ENCODE measurements at places on chromosomes 1 and 21.
A peak's percentile ranks its signal among the peaks of the same experiment; 100 is the strongest.

GRCh38 chr21:15400905-15401304, 328.9 kb upstream of the USP25 start:
- DNase-seq, result no peak

DNA sequence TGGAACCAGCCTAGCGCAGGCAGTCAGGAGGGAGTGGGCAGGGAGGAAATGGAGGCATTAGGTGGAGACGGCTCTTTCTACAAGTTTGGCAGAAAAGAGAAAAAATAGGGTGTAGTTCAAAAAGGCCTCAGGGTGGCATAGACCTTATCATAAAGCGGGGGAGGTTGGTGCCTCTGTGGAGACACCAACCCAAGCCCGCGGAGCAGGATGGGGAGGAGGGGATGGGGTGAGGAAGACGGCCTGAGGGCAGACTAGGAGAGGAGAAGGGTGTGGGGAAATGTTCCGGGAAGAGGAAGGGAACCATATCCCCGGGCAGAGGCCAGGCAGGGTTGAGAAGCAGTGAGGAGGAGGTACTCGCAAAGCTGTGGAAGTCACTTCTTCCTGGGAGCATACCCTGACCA, 17.4 kb upstream of the SHE start:
- DNase-seq, result no peak

- no peak for DNase-seq
Observed at GRCh38 chr21:43340491-43341377, 86.2 kb downstream of the SIK1 start.

DNA sequence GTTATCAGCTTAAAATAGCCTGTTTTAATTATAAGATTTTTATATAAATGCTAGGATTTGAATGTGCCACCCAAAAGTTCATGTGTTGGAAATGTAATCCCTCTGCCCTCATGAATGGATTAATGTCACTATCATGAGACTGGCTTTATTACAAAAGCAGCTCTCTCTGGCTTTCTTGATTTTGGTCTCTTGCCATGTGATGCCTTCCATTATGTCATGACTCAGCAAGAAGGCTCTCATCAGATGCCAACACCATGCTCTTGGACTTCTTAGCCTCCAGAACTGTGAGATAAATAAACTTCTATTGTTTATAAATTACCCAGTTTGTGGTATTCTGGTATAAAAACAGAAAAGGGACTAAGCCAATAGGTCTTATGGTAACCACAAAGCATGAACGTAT, 6.9 kb upstream of the PRSS38 start:
- no peak for DNase-seq

DNA sequence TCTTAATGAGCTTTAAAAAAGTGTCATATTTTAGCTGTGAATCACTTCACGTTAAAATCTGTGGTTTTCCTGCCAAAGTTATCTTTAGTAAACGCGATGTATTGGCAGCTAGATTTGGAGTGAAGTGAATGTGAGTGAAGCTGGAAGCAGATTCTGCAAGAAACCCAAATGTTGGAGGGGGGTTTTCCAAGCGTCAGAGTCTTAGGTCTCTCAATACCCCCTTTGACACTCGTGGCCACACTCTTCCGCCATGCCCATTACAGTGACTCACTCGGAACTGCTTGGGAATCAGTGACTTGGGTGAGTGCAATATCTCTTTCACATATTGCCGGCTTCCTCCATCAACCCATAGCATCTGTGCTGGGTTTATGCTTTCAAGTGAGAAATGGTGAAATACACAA, 17.5 kb downstream of the B3GALT5 start:
- no peak for DNase-seq

DNA sequence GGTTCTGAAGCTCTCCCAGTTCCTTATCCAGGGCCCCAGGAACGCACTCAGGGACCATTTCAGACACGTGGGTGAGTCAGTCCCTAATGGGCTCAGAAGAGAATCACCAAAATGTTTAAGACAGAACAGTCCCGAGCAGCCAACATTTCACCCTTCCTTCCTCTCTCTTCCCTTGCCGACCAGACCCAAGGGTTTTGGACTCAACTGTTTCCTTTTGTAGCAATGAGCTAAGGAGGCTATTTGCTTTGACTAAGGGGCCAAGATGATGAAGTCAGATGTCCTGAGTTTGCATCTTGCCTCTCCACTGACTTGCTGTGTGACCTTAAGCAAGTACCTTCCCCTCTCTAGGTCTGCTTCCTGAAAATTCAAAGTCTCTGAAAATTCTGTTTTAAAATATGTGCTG, 472.3 kb upstream of the VAMP3 start:
- no peak for DNase-seq

DNA sequence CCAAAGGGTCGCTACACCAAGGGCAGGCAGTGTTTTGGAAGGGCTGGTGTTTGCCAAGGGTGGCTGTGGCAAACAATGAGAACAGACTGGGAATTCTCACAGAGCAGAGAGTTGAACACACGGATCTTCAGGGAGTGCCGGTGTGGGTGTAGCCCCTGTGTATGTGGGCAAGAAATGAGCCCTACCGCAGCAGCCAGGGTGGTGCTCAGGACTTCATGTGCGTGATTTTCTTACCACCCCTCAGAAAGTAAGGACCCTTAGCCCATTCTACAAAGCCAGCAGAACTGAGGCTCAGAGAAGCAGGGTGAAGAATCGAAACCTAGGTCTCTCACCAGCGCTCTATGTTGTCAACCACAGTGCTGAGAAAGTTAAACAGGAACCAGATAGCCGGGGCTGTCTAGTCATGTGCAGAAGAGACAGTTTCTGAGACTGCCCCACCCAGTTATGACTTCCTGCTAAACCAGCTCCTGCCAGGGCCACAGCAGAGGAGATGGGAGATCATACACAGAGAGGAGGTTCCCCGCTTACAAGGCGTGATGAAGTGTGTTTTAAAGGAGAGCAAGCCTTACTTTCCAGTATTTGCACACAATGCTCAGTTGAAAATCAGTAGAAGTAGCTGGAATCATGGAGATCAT, 21.9 kb upstream of the MORC3 start:
- DNase-seq, result no peak

- no peak for DNase-seq
Observed at GRCh38 chr1:65938506-65938905, 145.8 kb downstream of the PDE4B start.

DNA sequence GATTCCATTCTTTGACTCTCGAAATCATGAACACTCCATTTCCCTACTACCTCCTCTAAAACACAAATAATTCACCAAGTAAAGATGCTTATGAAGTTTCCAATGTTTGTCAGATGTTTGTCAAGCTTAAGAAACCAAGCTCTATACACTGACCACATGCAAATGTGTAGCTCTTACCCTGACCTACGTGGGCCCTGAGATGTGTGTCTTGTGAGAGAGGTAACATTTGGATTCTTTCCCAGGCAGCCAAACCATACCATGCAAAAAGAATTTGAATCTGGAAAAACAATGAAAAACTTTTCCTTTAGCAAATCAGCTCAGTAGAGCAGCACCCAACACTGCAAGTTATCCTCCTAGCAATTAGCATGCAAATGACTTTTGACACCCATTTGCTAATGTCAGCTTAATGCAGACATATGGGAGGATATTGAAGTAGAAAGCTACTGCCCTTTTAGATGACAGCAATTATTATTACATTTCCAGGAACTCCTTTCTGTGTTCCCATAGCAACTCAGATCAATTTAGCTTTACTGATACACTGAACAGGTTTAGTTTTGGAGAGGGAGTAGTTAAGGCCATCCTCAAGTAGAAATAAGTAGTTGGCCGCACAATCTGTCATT, 83.2 kb upstream of the RGS4 start:
- no peak for DNase-seq

- DNase-seq, result no peak
Observed at GRCh38 chr1:201543871-201544642, 5.1 kb downstream of the NAV1 start.

DNA sequence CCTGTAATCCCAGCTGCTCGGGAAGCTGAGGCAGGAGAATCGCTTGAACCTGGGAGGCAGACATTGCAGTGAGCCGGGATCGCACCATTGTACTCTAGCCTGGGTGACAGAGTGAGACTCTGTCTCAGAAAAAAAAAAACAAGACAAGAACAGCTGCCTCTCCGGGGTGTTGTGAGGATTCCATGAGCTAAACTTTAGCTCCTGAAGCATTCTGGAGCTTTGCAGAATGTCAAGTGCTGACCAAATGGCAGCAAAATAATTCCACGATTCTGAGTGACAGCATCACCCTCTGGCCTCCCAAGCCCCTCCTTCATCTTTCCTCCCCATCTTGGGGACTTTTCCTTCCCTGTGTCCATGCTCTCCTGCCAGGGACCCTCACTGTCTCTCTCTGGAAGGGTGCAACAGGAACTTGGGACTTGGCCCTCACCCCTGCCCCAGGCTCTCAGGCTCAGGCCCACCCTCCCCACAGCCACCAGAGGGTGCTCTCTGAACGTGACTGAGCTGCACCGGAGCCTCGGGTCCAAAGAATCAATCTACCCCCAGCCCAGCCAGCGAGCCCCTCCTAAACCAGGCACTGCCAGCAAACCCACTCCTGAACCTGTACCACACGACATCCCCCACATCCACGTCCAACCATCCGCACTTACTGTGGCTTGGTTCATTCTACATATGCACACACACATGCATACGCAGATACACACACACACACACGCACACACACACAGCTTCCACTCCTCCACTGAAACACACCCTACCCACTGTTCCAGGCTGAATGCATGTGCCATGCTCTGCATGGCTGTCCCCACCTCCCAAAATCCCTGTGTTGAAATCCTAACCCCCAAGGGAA, 45.7 kb downstream of the ACOT7 start:
- DNase-seq, result no peak

DNA sequence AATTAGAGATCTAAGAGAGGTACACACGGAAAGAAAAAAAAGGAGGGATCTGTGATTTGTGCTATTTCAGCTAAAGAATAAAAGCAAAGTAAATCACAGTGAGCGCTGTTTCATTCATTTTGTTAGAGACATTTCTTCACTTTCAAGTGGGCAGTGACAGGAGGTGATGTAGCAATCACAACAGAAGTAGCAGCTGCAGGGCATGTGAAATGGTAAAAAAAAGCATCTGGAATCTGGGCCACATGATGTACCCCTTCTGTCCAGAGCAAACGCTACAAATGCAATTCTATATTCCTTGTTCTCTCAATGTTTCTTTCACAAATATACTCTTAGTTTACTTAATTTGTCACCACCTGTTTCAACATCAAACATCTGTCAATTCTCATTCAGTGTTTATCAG, 786.5 kb downstream of the LRRIQ3 start:
- DNase-seq, result peak; percentile 30

GRCh38 chr1:110411173-110411735, 3.8 kb upstream of the LAMTOR5 start:
- DNase-seq, result no peak

DNA sequence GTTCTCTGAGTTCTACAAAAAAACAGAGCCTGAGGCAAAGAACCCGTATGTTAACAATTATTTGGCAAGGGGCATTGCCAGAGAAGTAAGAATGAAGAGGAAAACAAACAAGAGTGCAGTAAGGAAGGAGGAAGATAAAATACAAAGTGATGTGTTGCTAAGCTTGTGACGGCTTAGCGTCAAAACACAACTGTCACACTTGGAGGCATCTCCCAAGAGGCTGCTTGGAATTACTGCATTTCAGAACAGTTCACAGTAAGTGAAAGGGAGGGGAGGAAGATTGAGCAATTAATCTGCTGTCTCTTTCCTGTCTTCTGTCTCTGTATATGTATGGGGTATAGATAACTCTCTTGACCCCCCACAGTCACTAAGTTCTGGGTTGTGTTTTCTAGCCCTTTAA, 1017.0 kb upstream of the TMPRSS15 start:
- DNase-seq, result no peak

All from NCI-H2171 (cell line).